Neural progenitor cell (in vitro differentiated cells): ENCODE measurements at places on chromosomes 1 and 21. TPM values are rescaled to one million over a fixed set of nuclear protein-coding genes. Genes with fewer than 3 reads are reported as not detected.
A peak's percentile ranks its signal among the peaks of the same experiment; 100 is the strongest.

The PTPN22 gene
- not detected in 2 replicates for total RNA-seq

The RIIAD1 gene
- not detected in 2 replicates for total RNA-seq

The TP73 gene
- 0.31 TPM in 1 of 2 replicates, not detected in the other for total RNA-seq

The C8A gene
- total RNA-seq: not detected in 2 replicates

The TINAGL1 gene
- not detected in 2 replicates for total RNA-seq

The PLD5 gene
- 1.7 and 1.8 TPM in 2 replicates for total RNA-seq

The FNDC10 gene
- total RNA-seq: 2.5 and 7.8 TPM in 2 replicates

DNA sequence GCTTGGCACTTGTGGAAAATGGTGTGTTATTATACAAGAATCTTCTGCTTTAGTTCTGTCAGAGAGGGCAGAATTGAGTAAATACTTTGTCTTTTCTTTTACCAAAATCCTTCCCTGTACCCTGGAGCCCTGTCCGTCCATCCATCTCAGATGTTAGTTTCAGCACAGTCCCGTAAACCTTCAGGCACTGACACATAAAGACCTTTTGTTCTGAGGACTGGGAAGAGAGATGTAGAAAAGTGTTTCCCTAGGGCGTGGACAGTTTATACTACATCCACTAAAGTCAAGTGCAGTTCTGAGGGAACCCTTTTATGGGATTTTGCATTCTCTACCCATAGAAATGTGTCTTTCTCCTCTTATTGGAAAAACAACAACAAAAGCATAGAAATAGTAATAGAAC, 162.4 kb downstream of the PDE4B start:
- H3K4me3 ChIP-seq: no peak overlapping the region
- no peaks in the 10 kb centered on the region for H3K4me1 ChIP-seq
- DNase-seq: peak; percentile 20
- no peaks in the 10 kb centered on the region for H3K27me3 ChIP-seq
- H3K27ac ChIP-seq: no peak overlapping the region

DNA sequence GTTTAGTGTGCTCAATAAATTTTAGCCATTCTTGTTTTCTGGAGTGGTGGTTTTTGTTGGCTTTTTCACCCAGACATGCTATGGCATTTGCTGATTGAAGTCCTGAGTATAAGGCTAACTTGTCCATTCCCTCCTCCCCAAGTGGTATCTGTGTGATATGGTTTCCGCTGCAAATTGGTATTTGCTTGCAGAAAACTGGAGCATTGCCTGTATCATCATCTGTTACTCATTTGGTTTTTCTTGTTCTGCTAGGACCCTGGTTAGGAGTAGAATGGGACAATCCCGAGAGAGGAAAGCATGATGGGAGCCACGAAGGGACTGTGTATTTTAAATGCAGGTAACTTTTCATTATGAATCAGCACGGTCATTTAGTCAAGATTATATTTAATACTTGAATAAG, 34.0 kb downstream of the TBCE start:
- no peaks in the 10 kb centered on the region for H3K27me3 ChIP-seq
- H3K36me3 ChIP-seq: no peaks in the 10 kb centered on the region
- DNase-seq: no peak
- no peaks in the 10 kb centered on the region for H3K4me1 ChIP-seq
- H3K4me3 ChIP-seq: no peak overlapping the region

- no peak overlapping the region for H3K4me3 ChIP-seq
- H3K27me3 ChIP-seq: no peaks in the 10 kb centered on the region
- no peak overlapping the region for H3K27ac ChIP-seq
- H3K36me3 ChIP-seq: no peaks in the 10 kb centered on the region
Observed at GRCh38 chr1:208111646-208112190, 132.5 kb downstream of the PLXNA2 start.

DNA sequence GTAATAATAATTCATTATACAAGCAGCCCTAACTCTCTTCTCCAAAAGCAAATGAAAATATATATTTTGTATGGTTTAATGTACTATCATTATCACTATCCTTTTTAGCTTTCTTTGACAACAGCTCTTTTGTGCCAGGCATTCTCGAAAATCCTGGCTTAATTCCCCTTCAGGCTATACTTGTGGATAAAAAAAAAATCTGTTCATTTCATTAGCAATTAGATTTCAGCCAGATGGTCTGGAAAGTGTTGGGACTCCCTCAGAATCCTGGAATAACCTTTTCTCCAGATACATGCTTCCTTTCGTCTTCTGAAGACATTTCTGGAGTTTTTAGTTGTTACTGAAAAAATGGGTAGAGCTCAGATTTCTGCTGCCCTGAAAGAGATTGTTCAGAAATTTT, 83.4 kb upstream of the PLPPR4 start:
- no peak for DNase-seq
- H3K27me3 ChIP-seq: no peaks in the 10 kb centered on the region
- H3K4me1 ChIP-seq: no peaks in the 10 kb centered on the region
- no peaks in the 10 kb centered on the region for H3K36me3 ChIP-seq

GRCh38 chr1:115826628-115827027, 14.3 kb downstream of the NHLH2 start:
- H3K27me3 ChIP-seq: peaks cover 45% of the 10 kb centered on the region
- no peak overlapping the region for H3K4me3 ChIP-seq
- H3K4me1 ChIP-seq: peaks cover 11% of the 10 kb centered on the region

GRCh38 chr1:6987940-6988339, 202.7 kb downstream of the CAMTA1 start:
- H3K27ac ChIP-seq: no peak overlapping the region
- no peak overlapping the region for H3K4me3 ChIP-seq
- no peaks in the 10 kb centered on the region for H3K36me3 ChIP-seq
- no peak for DNase-seq

GRCh38 chr1:59184365-59184905, 112.5 kb upstream of the FGGY start:
- no peak overlapping the region for H3K27ac ChIP-seq
- H3K4me1 ChIP-seq: no peaks in the 10 kb centered on the region
- H3K36me3 ChIP-seq: no peaks in the 10 kb centered on the region
- DNase-seq: no peak

DNA sequence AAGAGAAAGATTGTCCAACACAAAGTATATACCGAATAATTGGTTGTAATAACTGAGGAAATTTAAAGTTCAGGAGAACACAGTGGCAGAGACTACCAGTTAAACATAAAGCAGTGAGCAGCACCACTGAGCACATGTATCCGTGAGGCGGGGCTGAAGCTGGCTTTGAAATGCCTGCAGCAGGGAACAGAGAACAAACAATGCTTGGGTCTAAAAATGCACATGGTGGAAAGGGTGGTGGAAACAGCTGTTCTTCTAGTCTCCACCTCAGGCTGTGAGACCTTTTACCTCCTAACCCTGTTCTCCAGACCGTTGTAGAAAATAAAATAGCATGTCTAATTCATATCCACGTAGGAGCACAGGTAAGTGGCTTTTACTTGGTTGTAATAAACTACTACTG, 7.7 kb upstream of the GNG4 start:
- DNase-seq: no peak
- no peaks in the 10 kb centered on the region for H3K36me3 ChIP-seq
- peaks cover 40% of the 10 kb centered on the region for H3K4me1 ChIP-seq
- no peak overlapping the region for H3K4me3 ChIP-seq
- no peak overlapping the region for H3K27ac ChIP-seq

DNA sequence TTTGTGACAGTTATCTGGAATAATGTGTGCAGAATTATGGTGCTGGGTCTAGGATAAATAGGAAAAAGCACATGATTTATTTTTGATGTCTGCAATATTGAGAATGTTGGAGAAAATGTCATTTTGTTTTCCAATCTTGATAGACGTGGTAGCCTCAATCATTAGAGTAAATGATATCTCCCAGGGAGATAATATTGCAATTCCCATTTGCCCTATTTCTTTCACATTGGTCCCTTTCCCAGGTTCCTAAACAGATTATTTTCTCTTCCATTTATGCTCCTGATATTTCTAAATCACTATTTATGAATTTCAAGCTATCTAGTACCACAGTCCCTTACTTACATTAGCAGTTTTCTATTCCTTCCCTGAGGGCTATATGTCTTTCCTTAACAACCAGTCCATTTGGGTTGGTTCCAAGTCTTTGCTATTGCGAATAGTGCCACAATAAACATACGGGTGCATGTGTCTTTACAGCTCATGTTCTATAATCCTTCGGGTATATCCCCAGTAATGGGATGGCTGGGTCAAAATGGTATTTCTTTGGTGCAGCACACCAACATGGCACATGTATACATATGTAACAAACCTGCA, 447.3 kb downstream of the PLA2G4A start:
- H3K27ac ChIP-seq: no peak overlapping the region
- H3K36me3 ChIP-seq: no peaks in the 10 kb centered on the region
- no peak overlapping the region for H3K4me3 ChIP-seq
- H3K27me3 ChIP-seq: no peaks in the 10 kb centered on the region
- no peak for DNase-seq

GRCh38 chr1:8925960-8926359, 19.7 kb upstream of the CA6 start:
- H3K4me3 ChIP-seq: no peak overlapping the region
- H3K27ac ChIP-seq: no peak overlapping the region
- no peaks in the 10 kb centered on the region for H3K36me3 ChIP-seq

GRCh38 chr1:161486806-161487741, 18.2 kb upstream of the FCGR2A start:
- peak; percentile 83 for DNase-seq
- no peaks in the 10 kb centered on the region for H3K4me1 ChIP-seq

GRCh38 chr1:66537718-66538117, 3.8 kb downstream of the SGIP1 start:
- no peaks in the 10 kb centered on the region for H3K36me3 ChIP-seq
- peaks cover 8% of the 10 kb centered on the region for H3K27me3 ChIP-seq
- H3K4me1 ChIP-seq: peaks cover 2% of the 10 kb centered on the region
- no peak for DNase-seq
- no peak overlapping the region for H3K27ac ChIP-seq
- no peak overlapping the region for H3K4me3 ChIP-seq

DNA sequence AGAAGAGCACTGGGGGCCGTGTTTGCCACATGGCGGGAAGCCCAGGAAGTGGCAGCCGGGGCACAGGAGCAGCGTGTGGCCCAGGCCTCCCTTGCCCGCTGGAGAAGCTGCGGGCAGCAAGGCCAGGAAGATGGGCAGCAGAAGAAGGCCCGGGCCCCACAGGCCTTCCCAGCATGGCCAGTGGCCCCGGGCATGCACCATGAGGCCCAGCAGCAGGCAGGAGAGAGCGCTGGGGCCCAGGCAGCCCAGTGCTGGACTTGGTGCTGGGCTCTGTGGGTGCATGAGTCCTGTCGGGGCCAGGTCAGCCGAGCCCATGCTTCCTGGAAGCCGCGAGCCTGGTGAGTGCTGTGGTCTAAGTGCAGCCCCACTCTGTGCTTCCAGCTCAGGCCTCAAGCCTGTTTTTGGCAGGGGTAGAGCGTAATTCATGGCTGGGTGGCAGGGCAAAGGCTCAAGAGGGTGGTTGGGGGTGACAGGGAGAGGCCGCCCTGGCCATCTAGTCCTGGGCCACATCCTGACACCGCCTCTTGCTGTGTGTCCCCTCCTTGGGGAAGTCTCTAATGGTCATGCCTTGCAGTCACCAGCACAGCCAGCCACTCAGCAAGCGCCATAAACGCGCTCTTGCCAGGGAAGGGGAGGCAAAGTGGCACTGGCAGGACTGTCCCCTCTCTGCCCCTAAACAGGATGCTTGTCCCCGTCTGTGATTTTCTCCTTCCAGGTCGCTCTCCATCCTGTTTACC, 21.3 kb downstream of the MTHFR start:
- H3K27me3 ChIP-seq: no peaks in the 10 kb centered on the region
- H3K36me3 ChIP-seq: no peaks in the 10 kb centered on the region
- DNase-seq: peak; percentile 1
- H3K4me1 ChIP-seq: peaks cover 15% of the 10 kb centered on the region

GRCh38 chr1:25066256-25066655, 136.2 kb upstream of the RUNX3 start:
- no peak overlapping the region for H3K4me3 ChIP-seq
- no peaks in the 10 kb centered on the region for H3K27me3 ChIP-seq
- no peak overlapping the region for H3K27ac ChIP-seq
- no peaks in the 10 kb centered on the region for H3K36me3 ChIP-seq
- peaks cover 29% of the 10 kb centered on the region for H3K4me1 ChIP-seq

DNA sequence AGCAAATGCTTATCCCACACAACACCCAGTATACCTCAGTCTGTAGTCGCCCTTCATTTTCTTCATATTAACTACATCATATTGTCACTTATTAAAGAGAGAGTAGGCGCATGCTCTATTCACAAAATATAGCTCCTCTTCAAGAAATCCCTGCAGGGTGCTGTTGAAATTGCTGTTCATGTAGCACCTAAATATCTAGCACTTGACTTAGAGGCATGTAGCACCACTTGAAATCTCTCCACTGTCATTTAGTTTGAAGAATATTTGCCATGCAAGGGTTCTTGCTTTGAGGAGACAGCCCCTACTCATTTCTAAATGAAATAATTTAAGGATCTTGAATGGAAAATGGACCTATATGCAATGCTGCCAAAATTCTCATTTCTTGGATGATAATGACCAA, 20.9 kb upstream of the LRRC8B start:
- H3K4me3 ChIP-seq: no peak overlapping the region
- no peak overlapping the region for H3K27ac ChIP-seq
- peaks cover 4% of the 10 kb centered on the region for H3K27me3 ChIP-seq
- no peak for DNase-seq
- no peaks in the 10 kb centered on the region for H3K36me3 ChIP-seq
- no peaks in the 10 kb centered on the region for H3K4me1 ChIP-seq

GRCh38 chr1:174415506-174415905, 32.3 kb upstream of the GPR52 start:
- H3K4me1 ChIP-seq: no peaks in the 10 kb centered on the region
- no peak overlapping the region for H3K27ac ChIP-seq
- H3K4me3 ChIP-seq: no peak overlapping the region
- no peaks in the 10 kb centered on the region for H3K27me3 ChIP-seq
- no peaks in the 10 kb centered on the region for H3K36me3 ChIP-seq

DNA sequence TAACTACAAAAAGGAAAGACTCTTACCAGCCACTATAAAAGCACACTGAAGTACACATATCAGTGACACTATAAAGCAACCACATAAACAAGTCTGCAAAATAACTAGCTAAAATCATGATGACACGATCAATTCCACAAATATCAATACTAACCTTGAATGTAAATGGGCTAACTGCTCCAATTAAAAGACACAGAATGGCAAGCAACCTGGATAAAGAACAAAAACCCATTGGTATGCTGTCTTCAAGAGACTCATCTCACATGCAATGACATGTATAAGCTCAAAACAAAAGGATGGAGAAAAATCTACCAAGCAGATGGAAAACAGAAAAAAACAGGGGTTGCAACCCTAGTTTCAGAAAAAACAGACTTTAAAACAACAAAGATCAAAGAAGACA, 59.7 kb upstream of the LYPLAL1 start:
- no peak overlapping the region for H3K27ac ChIP-seq
- no peaks in the 10 kb centered on the region for H3K27me3 ChIP-seq
- no peak overlapping the region for H3K4me3 ChIP-seq
- no peaks in the 10 kb centered on the region for H3K36me3 ChIP-seq
- no peak for DNase-seq
